ENCODE measurements at places on chromosomes 12 and 14. TPM values are rescaled to one million over a fixed set of nuclear protein-coding genes. Genes with fewer than 3 reads are reported as not detected.

TSPAN19 gene
- not detected for total RNA-seq

CPM gene
- total RNA-seq = 8.8 TPM

FOXA1 gene
- total RNA-seq = 0.18 TPM

LRRK2 gene
- 1.1 TPM for total RNA-seq

GRCh38 chr14:106657460-106657859, 1131.1 kb downstream of the TMEM121 start:
- no peak for DNase-seq
